ENCODE measurements at places on chromosomes 7 and 10.

DNA sequence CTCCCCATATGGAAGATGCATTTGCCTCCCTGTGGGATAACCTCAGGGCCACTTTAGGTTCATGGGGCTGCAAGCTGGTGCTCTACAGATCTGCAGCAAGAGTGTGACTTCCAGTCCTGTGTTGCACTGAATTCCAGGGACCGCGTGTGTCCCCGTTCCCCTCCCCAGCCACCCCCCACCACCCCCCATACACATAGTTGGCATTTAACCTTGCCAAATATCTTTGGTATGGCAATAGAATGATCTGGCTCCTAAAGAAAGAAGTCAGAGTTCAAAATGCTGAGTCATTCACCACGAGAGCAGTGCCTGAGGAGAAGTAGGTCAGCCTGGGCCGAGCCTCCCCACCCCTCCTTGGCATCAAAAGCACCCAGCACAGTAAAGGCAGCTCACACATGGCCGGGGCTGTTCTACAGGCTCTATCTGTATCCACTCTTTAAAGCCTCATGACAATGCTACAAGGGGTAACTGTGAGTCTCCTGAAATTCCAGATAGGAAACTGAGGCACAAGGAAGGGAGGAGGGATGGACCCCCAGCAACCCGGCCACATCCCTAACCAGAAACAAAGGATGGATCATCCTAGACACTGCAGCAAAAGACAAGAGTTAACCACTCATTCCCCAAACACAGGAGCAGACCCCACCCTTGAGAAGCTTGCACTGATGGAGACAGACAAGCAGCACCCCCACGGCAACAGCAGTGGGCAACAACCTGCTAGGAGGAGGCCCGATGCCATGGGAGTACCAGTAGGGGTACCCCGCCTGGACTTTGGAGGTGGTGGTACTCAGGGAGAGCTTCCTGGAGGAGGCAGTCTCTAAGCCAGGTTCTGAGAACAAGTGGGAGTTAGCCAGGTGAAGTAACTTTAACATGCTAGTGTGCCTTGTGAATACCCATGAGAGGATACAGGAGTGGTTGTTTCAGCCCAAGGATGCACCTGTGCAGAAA is 70.3 kb upstream of the NANOS1 start:
- DNase-seq: peak; percentile 78

GRCh38 chr10:90179696-90180407 is 478.5 kb downstream of the KIF20B start:
- DNase-seq: peak; percentile 99

- DNase-seq: no peak
These were observed 1.4 kb downstream of the ZMIZ1 start for GRCh38 chr10:79070081-79070605.

DNA sequence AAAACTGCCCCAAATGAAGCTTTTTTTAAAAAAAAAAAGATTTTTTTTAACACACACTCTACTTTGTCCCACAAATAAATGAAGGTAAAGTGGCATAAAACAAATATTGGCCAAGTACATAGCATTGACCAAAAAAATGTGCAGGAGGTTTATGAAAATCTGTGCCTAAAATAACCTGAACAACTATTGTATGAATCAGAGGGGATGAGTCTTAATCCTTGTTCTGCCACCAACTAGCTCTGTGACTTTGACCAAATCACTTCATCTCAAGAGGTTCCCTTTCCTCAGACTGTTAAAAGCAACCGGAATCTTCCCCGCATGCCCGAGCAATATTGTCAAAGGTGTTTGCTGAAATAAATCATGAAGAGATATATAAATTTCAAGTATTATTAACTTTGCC is 150.4 kb upstream of the NEBL start:
- peak; percentile 34 for DNase-seq

GRCh38 chr10:122657255-122657654 is 42.4 kb downstream of the C10orf120 start:
- DNase-seq: no peak

DNA sequence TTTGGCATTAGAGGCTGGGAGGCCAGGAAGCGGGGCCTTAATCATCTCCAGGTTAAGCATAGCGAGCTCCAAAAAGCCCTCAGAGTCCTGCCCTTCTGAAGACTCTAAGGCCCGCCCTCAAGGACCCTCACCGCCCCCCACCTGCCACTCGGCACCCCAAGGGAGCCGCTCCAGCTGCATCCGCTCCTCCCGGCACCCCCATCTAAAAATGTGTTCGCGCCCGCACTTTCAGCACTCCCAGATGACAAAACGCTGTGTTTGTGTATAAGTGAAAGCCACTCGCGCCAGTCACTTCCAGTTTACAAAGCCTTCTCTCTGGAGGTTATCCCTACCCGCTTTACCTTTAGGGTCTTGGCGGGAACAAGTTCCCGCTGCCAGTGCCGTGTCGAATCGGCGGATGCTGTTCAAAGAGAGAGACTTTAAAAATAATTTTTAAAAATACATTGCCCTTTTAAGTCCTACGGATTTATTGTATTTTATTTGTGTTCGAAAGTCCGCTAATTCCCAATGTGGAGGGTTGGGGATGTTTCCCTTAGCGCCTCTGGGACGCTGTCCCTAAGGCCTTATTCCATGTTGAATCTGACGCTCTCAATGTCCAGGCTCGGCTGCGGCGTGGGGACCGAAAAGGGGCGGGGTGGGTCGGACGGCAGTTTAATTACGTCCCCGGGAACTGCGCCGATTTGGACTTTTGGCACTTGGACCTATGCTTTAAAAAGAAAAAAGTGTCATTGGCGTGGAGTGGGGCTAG is at the start of the genes DCLRE1A and NHLRC2:
DCLRE1A (minus strand) TSS at position 70 of the 748 bp plus-strand sequence. CDS start 900 bp downstream, outside the sequence.
NHLRC2 (plus strand) TSS at position 649 of the 748 bp plus-strand sequence. CDS start 212 bp downstream, outside the sequence.
- DNase-seq: peak; percentile 77
